ENCODE measurements at places on chromosomes 6 and 20.

DNA sequence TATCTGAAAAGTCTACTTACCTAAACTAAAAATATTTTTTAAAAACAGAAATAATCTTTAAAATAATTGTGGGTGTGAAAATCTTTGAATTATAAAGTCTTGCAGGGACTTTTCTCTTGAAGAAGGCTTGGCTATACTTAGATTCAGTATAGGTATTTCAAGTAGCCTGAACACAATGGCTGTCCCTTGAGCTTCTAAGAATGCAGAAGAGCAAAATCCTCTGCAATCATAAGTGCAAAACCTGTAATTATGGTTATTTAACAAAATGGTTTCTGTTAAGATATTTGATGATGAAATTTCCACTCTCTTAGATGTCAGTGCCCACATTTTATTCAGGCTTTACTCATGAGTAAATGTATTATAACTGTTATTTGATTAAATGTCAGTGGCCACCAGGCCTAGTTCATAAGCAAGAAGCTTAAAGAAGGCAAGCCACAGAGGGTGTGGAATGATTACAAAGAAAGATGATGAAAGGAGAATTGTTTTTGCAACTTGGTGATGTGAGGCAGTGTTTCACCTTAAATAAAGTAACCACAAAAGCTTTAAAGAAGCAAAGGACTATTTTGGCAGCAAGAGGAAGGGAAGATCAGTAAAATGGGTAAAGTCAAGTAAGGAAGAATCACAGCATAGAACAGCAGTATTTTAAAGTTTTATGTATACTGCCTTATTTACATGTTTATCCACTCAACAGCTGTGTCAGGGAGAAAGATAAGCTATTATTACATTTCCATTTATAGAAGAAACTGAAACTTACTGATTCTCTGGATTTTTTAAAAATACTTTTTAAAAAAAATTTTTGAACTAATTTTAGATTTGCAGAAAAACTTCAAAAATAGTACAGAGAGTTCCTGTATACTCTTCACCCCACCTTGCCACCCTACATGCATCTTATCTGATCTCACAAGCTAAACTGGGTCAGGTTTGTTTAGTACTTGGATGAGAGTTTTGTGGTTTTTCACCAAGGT lies 351.2 kb upstream of the RUNX2 start:
- DNase-seq, result no peak

- DNase-seq, result peak; percentile 54
Measured at GRCh38 chr6:106520711-106521401, 108.4 kb downstream of the RTN4IP1 start.

GRCh38 chr6:45522486-45522885 lies 144.8 kb upstream of the SUPT3H start:
- DNase-seq, result no peak

DNA sequence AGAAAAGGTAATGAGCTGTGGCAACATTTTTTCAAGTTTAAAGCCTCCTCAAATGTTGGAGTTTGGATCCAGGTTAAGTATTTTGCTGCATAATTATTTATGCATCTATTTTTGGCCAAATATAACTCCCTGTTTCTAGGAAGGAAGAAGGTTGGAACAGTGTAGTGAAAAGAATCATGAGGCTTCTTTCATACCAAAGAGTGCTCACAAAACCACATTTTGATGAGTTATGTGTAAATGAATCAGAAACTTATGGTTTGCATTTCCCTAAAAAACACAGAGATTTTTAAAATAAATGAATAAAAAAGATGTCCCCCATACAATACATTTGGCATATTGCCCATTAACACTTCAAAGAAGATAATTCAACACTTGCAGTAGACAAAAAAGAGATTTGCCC lies 246.9 kb upstream of the PRDM1 start:
- DNase-seq, result no peak

GRCh38 chr6:113495521-113495920 lies 361.6 kb upstream of the MARCKS start:
- no peak for DNase-seq

DNA sequence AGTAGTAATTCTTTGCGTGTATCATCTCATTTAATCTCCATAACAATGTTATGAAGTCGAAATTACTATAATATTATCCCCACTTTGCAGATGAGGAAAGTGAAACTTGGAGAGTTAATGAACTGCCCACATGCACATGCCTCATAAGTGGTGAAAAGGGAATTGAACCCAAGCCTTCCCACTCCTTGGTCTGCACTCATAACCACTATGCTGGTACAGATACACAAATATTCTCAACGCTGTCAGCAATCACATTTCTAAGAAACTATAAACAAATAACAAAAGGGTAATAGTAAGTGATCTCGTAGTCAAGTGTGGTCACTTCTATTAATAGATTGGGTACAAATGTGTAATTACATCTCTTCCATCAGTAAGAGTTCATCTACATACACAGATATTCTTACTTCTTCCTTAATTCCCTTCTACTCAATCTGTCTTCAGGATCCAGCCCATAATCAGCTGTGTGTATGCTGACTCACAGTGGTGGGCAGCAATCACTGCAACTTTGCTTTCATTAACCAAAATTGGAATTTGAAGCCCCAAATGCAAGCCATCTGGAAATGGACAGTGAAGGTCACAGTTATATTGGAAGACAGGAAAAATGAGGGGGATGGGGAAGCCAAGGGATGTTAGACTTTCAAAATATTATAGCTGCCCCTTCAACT lies 6.6 kb downstream of the PRSS35 start:
- DNase-seq, result no peak

- DNase-seq, result no peak
Measured at GRCh38 chr6:158507174-158507573, 52.7 kb upstream of the TMEM181 start.

DNA sequence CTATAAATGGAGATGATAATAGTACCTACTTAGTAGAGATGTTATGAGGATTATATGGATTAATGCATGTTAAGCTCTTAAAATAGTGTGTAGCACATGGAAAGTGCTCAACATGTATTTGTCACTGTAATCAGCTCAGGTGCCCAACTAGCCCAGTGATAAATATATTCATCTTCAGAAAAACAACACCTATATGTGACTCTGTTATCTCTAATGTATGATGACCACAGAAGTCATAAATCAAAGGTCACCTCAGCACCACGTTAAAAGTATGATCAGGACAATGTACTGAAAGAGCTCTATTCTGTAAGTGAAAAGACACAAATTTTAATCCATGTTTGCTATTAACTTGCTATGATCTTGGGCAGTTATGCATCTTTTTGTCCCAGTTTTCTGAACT lies 36.8 kb upstream of the TENT5A start:
- DNase-seq, result no peak

DNA sequence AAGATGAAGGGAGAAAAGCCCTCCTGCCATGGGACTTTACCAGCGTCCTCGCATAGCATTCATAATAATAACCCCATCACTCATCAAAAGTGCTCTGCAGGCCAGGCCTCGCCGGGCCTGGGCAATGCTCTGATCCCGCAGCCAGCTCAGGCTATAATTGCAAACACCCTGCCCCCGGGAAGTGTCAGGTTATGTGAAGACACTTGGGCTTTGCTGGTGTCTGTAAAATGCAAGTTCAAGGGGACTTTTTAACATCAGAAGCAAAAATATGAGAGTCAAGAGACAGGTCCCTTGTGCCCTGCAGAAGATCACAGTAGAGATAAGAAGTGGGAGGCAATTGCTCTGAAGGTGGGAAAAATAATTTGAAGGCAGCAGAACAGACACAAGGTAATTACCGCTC lies 381.0 kb downstream of the MAFB start:
- no peak for DNase-seq

DNA sequence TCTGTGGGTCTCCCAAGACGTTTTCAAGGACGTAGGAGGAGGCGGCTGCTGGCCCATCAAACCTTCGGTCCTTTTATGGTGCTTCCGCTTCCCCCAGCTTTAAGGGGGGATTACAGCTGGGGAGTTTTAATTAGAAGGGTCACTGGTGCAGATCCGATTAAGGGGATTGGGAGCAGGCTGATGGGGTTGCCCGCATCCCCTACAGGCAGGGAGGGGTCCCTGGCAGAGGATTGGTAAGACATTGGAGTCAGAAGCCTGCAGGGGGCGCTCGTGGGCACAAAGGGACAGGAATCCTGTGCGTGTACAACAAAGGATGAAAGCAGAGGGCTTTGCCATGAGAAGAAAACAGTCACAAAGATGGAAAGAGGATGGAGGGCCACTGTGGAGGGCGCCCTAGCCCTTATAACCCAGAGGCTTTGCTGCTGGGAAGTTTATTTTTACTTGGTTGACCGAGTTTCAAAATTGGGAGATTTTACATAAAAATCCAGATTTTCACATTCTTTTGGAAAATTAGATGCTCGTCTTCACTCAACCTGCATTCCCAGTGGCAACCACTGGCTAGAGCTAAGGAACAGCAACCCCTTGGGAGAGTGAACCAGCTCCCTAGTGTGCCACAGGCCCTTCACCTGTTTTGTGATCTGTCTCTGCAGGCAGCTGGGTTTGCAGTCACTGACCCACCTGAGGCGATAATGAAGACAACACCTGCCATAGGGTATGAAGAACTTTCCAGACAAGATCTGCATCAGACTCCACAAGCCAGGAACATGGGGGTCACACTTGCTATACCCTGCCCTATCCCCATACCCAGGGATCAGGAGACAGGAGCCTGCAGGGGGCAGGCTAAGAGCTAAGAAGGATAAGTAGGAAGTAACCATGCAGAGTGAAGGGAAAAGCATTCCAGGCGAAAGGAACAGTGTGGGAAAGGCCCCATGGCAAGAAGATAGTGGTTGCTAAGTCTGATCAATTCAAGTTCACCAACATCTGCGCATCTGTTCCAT lies 97.7 kb downstream of the KCNB1 start:
- peak; percentile 47 for DNase-seq

DNA sequence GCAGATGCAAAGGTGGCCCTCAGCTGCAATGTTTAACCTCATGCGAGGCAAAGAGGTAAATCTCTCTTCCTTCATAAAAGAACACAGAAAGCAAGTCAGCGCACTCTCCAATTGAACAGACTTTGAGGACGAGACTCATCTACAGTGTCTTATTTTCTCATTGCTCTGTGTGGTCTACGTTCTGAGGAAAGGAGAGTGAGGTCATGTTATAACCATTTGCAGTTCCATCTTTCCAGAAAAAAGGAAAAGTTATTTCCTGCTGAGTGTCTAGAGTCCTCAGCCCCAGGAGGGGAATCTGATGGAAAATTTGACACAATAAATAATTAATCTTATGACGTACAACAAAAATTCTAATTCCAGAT lies 35.6 kb upstream of the THBS2 start:
- no peak for DNase-seq

GRCh38 chr6:21639316-21639715 lies 45.8 kb downstream of the SOX4 start:
- DNase-seq, result no peak

- no peak for DNase-seq
Measured at GRCh38 chr20:49281059-49281912, 3.4 kb upstream of the ZNFX1 start.

DNA sequence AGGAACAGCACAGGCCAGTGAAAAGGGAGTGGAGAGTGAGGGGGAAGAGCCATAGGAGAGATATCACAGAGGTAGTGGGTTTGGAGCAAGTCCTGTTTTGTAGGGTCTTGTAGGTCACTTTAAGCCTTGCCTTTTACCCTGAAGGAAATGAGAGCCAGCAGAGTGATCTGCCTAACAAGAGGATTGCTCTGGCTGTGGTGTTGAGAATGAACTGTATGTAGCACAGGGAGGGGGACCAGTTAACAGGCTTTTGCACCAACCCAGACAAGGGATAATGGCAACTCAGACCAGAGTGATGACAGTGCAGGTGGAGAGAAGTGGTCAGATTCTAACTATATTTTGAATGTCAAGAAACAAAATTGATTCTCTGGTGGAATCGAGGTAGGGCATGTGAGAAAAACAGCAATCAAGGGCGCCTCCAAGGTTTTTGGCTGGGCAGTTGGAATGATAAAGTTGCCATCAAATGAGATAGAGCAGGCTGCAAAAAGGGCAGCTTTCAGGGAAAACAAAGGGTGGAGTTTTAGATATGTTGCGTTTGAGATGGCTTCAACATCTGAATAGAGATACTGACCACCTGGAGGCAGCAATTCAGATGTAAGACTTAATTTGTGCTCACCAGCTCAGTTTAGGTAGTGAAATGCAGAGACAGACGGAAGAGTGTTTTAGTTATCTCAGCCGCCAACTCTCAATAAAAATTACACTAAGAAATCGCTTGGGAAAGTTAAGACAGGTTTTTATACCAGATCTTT lies 134.4 kb upstream of the BTBD3 start:
- no peak for DNase-seq

Data from stimulated activated CD4-positive, alpha-beta T cell treated with anti-CD3 and anti-CD28 coated beads, Interleukin-15, amount 100 ng/mL, for 1 hour (primary cell).